ENCODE measurements at places on chromosomes 5 and 9.

- H3K36me3 ChIP-seq = no peaks in the 10 kb centered on the region
- no peaks in the 10 kb centered on the region for H3K27me3 ChIP-seq
- DNase-seq = no peak
- no peak overlapping the region for H3K4me3 ChIP-seq
These were observed 33.8 kb upstream of the ORM1 start for GRCh38 chr9:114289106-114289505.

GRCh38 chr5:127399068-127399467 is 108.5 kb downstream of the MEGF10 start:
- no peaks in the 10 kb centered on the region for H3K27me3 ChIP-seq
- no peaks in the 10 kb centered on the region for H3K4me1 ChIP-seq
- no peak overlapping the region for H3K27ac ChIP-seq
- no peaks in the 10 kb centered on the region for H3K36me3 ChIP-seq
- no peak for DNase-seq

DNA sequence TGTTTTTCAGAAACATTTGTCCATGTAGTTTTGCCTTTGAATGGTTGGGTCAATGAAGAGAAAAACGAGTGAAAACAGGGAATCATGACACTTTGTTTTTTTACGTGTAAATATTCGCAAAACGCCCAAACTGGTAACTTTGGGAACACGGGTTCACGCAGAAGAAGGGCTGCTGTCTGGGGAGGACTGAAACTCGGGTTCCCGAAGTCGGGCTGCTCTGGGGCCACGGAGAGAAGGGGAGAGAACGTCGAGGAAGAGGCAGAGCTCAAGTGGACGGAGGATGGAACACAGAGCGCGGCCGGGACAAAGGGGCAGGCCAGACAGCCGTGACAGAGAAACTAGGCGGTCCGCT is 478 bp upstream of the SETD9 start:
- H3K4me3 ChIP-seq = peak overlapping the region; percentile 69
- DNase-seq = peak; percentile 76
- no peaks in the 10 kb centered on the region for H3K36me3 ChIP-seq

DNA sequence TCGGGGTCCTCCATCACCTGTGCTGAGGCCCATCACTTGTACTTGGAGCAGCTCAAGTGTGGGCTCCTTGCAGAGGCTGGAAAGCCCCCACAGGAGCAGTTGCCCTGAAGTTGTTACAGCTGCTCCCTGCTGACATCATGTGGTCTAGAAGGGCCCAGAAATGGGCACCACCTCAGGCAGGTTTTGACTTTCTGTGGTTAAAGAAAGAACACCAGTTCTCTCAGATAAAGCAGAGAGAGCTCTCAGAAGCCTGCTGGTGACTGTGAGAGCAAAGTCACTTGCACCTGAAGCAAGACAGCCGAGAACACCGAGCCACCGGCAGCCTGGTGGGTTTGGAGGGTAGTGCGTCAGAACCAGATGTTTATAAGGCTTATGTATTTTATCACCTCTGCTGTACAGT is 70.4 kb downstream of the MVB12B start:
- DNase-seq = no peak
- no peaks in the 10 kb centered on the region for H3K27me3 ChIP-seq
- no peak overlapping the region for H3K4me3 ChIP-seq
- H3K36me3 ChIP-seq = peaks cover 37% of the 10 kb centered on the region
- peaks cover 33% of the 10 kb centered on the region for H3K4me1 ChIP-seq
- H3K27ac ChIP-seq = no peak overlapping the region

GRCh38 chr9:120912958-120913646 is 13.5 kb downstream of the TRAF1 start:
- no peak overlapping the region for H3K4me3 ChIP-seq
- H3K36me3 ChIP-seq = no peaks in the 10 kb centered on the region
- no peak for DNase-seq
- H3K4me1 ChIP-seq = no peaks in the 10 kb centered on the region
- H3K27ac ChIP-seq = no peak overlapping the region

- H3K4me3 ChIP-seq = no peak overlapping the region
- H3K4me1 ChIP-seq = no peaks in the 10 kb centered on the region
- H3K27me3 ChIP-seq = no peaks in the 10 kb centered on the region
- H3K36me3 ChIP-seq = no peaks in the 10 kb centered on the region
- DNase-seq = no peak
These were observed 20.2 kb downstream of the IL7R start for GRCh38 chr5:35876922-35877321.

- peak overlapping the region; percentile 32 for H3K27ac ChIP-seq
- H3K27me3 ChIP-seq = no peaks in the 10 kb centered on the region
- DNase-seq = no peak
- H3K4me3 ChIP-seq = no peak overlapping the region
- no peaks in the 10 kb centered on the region for H3K36me3 ChIP-seq
These were observed 32.1 kb upstream of the BASP1 start for GRCh38 chr5:17185349-17185748.

DNA sequence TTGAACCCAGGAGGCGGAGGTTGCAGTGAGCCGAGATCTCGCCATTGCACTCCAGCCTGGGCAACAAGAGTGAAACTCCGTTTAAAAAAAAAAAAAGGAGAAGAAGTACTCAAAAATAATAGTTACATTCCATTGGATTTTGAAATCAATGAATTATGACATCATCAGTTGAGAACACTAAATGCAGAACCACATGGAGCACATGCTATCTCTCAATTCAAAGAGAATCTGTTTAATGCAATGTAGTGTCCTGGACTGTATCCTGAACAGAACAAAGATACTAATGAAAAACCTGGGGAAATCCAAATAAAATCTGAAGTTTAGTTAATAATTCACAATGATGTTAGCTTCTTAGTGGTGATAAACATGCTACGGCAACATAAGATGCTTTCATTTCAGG is 20.3 kb downstream of the CDC14B start:
- no peak for DNase-seq
- H3K27ac ChIP-seq = no peak overlapping the region
- no peak overlapping the region for H3K4me3 ChIP-seq
- no peaks in the 10 kb centered on the region for H3K4me1 ChIP-seq
- no peaks in the 10 kb centered on the region for H3K36me3 ChIP-seq
